ENCODE measurements at places on chromosomes 3 and 15.

DNA sequence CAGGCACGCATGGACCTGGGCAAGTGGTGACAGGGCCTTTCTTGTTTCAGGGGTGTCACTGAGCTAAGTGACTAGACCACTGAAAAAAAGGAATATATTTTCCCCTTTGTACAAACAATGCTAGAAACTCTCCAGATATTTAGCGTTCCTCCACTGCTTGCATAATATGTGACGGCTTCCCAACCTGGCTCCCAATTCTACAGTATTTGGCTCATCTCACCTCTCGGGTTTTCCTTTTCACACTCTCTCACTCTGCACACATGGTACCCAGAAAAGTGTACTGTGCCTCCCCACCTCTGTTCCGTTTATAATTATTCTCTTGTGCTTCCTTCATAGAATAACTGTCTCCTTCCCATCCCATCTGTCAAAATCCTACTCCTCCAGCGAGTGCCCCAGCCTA lies 140.5 kb upstream of the KLHL25 start:
- no peak for DNase-seq

GRCh38 chr15:83943849-83944404 lies 290.0 kb downstream of the ADAMTSL3 start:
- no peak for DNase-seq

DNA sequence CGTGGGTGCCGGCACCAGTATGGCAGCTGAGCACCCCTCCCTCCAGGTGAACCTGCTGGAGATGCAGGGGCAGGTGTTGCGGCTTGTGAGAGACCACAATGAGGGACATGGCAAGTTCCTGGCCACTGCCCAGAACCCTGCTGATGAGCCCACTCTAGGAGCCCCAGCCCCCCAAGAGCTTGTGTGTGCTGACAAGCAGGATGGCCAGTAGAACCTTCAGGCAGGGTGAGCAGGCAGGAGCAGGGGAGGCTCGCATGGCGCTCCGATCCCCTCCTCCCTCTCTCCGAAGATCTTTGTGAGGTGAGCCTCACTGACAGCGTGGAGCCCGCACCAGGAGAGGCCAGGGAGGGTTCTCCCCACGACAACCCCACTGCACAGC lies 29.8 kb downstream of the NGRN start:
- no peak for DNase-seq

GRCh38 chr3:195869413-195870001 lies 38.8 kb downstream of the TNK2 start:
- peak; percentile 22 for DNase-seq

GRCh38 chr15:99408236-99409096 lies 157.2 kb downstream of the LRRC28 start:
- no peak for DNase-seq

DNA sequence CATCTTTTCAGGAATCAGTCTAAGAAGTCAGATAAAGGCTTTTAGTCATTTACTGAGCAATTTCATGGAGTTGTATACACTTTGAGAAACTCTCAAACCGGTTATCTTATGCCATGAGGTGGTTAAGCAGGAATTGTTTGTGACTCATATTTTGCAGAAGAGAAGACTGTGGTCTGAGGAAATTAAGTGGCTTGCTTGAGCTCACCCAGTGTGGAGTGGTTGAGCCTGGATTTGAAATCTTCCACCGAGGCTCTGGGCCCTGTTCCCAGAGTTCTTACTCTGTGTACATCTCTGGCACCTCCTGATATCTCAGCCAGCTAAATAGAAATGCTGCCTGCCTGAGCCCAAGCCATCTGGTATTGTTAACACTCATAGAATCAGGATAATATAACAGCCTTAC lies 37.8 kb upstream of the BCL6 start:
- no peak for DNase-seq

DNA sequence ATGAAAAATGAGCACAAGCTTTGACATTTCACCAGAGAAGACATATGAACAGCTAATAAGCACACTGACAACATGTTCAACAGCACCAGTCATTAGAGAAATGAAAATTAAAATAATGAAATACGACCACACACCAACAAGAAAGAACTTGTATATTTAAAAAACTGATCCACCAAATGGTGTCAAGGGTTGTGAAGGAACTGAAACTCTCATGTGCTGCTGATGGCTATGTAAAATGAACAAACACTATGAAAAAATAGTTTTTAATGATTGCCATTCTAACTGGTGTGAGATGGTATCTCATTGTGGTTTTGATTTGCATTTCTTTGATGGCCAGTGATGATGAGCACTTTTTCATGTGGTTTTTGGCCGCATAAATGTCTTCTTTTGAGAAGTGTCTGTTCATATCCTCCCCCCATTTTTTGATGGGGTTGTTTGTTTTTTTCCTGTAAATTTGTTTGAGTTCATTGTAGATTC lies 193.8 kb downstream of the SCAPER start:
- no peak for DNase-seq

GRCh38 chr3:32307591-32307990 lies 69.1 kb downstream of the CMTM8 start:
- DNase-seq, result no peak

- no peak for DNase-seq
Observed at GRCh38 chr3:183777016-183777618, 48.3 kb downstream of the MAP6D1 start.

DNA sequence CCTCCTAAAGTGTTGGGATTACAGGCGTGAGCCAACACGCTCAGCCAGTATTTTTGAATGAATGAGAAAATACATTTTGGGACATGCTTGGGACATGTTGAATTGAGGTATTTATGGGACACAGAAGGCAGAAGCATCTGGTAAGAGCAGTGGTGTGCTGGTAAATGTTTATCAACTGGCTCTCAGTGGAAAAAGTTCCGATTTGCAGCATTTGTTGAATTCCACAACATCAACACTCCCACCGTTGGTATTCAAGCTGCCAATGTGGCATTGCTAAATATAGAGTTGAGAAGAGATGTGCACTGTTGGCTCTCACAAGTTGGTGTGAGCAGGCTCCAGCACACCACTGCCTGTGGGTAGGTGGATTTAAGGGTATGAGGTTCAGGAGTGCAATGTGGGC lies 35.8 kb upstream of the LRRFIP2 start:
- DNase-seq, result no peak

DNA sequence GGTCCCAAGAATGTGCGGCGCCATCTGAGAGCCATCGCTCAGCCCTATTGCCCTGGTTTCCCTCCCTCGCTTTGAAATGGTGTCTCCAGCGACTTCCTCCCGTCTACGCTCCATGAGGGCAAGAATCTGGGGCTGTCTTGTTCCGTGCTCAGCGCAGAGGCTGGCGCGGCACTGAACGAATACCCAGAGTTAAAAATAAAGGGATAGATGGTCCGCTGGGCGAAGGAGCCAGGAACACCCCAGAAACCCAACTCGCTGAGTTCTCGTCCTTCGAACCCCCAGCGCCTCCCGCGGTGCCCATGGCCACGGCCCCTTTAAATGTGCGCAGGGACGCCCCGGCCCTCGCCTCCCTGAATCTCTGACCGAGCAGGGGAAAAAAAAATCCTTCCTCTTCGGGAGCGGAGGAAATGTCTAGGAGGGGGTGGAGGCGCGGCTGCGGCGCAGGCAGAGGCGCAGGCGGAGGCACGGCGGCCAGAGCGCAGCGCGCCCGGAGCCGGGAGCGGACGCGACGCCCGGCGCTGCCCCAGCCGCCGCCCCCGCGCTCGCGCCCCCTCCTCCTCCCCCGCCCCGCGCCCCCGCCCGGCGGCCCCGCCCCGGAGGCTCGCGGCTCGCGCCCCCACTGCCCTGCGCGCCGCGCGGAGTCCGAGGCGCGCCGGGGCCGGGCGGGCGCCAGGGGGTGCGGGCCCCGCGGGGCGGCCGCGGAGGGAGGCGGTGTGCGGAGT lies 8.5 kb upstream of the FGD5 start:
- peak; percentile 54 for DNase-seq

- no peak for DNase-seq
Observed at GRCh38 chr3:150844484-150844883, 60.8 kb downstream of the MINDY4B start.

DNA sequence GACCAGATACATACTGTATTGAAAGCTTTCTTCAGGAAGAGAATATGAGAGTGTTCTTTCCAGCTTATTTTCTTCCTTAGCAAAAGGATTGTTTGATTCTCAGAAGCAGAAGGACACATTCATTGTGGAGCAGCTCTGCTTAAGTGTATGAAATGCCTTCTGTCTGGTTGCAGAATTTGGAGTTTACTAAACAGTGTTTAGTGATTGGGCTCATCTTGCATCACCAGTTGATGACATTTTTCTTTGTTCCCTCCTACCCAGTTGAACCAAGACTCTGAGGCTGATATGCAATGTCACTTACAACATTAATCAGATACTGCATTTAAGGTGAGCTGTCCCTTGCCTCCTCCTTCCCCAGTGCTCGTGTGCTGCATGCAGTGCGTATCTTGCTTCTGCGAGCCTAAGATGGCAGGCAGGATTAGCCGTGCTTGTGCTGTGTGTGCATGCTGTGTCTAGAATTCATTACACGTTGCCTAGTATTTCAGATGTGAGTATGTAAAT lies 18.4 kb downstream of the ZBTB38 start:
- no peak for DNase-seq

DNA sequence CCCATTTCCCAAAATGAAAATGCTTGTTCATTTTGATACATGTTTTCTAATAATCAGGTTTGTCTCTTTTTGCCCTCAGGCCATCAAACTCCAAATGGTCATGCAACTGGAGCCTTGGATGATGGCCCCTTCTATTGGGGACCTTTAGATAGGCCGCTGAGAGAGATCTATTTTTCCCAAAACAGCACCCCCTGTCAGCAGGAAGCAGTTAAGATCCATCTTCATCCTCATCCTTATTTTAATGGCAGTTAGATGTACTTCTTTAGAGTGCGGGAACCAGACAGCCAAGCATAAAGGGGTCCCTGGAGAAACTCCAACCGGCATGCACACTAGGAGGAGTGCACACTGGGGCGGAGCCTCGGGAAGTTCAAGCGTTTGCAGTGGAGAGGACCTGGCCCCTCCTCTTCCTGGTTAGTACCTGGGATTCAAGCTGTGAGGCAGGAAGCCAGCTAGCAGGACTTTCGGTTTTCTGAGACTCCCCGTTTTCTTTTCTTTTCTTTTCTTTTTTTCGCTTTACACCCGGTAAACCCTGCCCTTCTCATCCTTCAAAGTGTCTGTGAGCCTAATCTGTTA lies 31.9 kb upstream of the STRIT1 start:
- no peak for DNase-seq

DNA sequence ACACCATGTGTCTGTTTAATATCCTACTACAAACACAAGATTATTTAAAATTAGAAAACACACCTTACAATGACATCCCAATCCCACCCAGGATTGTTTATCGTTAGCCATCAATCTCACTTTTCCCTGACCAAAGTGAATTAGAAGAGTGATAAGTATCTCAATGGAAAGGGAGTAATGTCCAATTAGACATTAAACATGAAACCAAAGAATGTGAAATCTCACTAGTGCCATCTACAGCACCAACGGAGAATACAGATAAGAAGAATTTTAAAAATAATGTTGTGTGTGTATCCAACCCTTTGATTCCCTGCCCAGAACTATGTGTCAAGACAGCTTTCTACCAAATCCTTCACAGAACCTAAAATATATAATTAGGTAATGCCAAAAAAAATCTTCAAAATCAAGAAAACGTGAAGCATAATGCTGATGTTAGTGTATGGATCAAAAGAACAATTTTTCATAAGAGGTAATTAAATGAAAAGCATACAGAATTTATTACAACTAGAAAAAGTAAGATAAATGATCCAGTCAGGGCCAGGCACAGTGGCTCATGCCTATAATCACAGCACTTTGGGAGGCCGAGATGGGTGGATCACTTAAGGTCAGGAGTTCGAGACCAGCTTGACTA lies 64.2 kb downstream of the SCAPER start:
- peak; percentile 3 for DNase-seq

DNA sequence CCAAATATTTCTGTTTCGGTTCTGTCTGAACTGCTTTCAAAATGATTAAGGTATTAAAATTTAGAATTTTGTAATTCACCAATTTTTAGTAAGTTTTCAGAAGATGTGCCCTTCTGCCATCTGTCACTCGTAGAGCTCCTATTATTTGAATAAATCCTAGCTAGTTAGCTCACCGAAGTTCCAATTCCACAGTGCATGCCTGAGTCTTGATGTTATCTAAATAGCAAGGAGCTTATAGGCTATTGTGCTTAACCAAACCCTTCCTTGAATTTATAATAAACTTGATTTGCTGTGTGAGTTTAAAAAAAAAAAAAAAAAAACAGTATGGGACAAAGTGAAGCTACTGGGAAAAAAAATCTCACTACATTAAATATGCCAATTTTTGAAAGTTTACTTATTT lies 18.7 kb downstream of the ATP13A3 start:
- DNase-seq, result no peak

- DNase-seq, result no peak
Observed at GRCh38 chr3:188026191-188026968, 127.6 kb upstream of the LPP start.

- DNase-seq, result no peak
Observed at GRCh38 chr3:115903843-115904242, 280.5 kb downstream of the GAP43 start.

GRCh38 chr15:87744815-87745214 lies 511.7 kb downstream of the NTRK3 start:
- no peak for DNase-seq

GRCh38 chr15:58515807-58516206 lies 84.0 kb downstream of the LIPC start:
- no peak for DNase-seq

- no peak for DNase-seq
Observed at GRCh38 chr3:179000144-179000543, 71.5 kb downstream of the ZMAT3 start.

- no peak for DNase-seq
Observed at GRCh38 chr3:146650691-146651442, 45.7 kb upstream of the PLSCR5 start.

All from muscle of arm (tissue), 14 donors.